RKO (cell line): ENCODE measurements at places on chromosomes 2 and 18.
A peak's percentile ranks its signal among the peaks of the same experiment; 100 is the strongest.

DNA sequence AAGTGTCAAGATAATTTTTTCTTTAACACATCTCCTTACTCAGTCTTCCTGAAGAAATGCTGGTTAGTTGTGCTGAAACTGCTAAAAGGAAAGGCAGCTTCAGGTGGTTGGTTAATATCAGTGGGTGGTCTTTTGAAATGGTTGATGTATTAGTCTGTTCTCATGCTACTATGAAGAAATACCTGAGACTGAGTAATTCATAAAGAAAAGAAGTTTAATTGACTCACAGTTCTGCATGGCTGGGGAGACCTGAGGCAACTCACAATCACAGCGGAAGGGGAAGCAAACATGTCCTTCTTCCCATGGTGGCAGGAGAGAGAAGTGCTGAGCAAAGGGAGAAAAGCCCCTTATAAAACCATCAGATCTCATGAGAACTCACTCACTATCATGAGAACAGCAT, 125.9 kb upstream of the CYRIA start:
- no peak for DNase-seq

- no peak for DNase-seq
Measured at GRCh38 chr2:102120701-102121159, 21.8 kb upstream of the IL1R1 start.

GRCh38 chr2:204892506-204893255, 347.4 kb downstream of the PARD3B start:
- peak; percentile 24 for DNase-seq

- no peak for DNase-seq
Measured at GRCh38 chr2:211854832-211855231, 683.8 kb downstream of the ERBB4 start.

GRCh38 chr2:128439031-128439790, 120.5 kb upstream of the HS6ST1 start:
- DNase-seq = no peak

GRCh38 chr2:202491514-202491913, 115.4 kb downstream of the BMPR2 start:
- no peak for DNase-seq

DNA sequence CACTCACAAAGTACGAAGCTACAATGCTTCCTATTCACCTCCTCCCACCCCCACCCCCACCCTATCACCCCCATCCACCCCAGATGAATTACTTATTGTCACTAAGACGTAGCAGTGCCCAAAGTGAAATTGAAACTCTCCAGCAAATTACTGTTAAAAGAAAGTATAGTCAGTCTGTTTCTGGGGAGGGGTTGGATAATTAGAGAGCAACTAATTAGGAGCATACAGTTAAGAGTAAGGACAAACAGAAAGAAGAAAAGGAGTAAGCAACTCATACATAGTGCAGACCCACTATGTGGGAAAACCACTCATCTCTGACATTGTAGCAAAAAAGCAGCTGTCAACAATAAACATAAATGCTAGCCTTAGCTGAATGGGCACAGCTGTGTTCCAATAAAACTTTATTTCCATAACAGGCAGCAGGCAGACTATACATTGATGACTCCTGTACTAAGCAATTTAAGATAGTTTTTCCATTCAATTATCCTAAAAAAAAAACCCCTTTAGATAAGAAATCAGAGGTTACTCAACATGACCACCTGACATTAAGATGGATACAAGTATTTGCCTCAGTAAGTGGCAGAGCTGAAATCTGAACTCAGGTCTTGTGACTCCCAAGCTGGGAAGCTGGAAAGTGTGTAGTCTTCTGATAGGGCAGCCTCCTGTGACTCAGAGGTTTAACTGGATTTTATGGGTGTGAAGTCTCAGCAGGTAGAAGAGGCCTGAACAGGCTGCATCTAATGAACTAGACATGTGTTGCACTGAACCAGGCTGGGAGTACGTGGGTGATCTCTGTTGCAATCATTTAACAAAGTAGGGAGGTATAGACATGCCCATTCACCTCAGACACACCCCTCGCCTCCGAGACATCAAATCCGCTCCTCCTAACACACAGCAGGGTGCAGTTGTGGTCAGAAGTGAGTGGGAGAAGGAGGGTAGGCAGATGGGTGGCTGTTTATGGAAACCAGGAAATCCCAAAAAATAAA, 171.8 kb upstream of the KLF7 start:
- DNase-seq = peak; percentile 53

- no peak for DNase-seq
Measured at GRCh38 chr2:60438653-60439052, 114.8 kb downstream of the BCL11A start.

DNA sequence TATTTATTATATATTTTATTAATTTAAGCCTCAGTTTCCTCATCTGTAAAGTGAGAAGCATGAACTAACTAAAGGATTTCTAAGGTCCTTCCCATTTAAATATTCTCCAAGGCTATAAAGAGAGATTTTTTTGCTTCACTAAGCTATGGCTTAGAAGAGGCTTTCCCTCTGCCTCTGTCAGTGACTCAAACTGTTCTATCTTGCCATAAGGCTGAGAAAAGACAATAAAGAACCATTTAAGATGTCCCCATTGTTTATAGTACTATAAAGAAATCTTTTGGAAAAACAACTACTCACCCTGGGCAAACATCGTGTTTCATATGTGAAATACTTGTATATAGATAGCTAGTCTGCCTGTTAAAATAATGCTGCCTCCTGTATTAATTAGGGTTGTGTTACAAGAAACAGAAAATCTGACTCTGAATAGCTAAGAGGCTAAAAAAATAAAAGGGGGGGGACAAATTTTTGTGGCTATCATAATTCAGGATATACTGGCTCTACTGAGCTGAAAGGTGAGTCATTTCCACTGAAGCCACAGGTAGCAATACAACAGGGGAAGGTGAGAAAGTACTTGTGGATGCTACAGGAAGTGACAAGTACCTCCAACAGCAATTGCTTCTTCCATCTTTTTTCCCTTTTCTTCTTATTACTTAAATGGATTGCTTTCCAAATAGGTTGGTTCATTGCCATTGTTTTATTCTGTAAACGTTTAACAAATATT, 25.4 kb downstream of the EPHA4 start:
- DNase-seq = no peak

GRCh38 chr2:238726670-238727584, 121.0 kb upstream of the TWIST2 start:
- DNase-seq = no peak

DNA sequence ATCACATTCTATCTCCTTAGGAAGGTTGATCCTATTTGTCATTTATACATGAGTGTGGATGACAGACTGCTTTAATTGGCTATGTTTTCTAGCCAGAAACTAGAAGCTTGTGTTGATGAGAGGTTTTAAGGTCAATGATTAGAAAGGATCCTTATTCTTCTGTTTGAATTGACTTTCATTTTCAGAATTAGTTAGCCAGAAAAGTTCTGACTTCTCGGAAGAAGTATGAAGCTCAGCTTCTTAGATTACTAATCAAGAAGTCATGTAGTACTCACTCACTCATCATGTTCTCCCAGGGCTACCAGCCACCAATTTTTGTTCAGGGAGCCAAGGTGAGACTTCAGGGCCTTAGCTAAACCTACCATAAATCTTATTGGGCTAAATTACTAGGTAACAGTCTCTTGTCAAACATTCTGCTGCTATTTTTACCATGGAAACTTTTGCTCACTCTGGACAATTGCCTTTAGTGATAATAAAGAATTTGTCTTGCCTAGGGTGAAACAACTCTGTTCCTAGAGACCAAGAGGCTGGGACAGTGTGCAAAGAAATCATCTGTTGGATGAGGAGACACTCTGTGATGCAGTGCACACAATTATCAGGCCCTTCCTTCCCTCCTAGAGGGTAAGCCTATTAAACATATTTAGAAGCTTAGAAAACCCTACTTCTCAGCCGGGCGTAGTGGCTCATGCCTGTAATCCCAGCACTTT, 111.6 kb upstream of the DNMT3A start:
- peak; percentile 9 for DNase-seq

DNA sequence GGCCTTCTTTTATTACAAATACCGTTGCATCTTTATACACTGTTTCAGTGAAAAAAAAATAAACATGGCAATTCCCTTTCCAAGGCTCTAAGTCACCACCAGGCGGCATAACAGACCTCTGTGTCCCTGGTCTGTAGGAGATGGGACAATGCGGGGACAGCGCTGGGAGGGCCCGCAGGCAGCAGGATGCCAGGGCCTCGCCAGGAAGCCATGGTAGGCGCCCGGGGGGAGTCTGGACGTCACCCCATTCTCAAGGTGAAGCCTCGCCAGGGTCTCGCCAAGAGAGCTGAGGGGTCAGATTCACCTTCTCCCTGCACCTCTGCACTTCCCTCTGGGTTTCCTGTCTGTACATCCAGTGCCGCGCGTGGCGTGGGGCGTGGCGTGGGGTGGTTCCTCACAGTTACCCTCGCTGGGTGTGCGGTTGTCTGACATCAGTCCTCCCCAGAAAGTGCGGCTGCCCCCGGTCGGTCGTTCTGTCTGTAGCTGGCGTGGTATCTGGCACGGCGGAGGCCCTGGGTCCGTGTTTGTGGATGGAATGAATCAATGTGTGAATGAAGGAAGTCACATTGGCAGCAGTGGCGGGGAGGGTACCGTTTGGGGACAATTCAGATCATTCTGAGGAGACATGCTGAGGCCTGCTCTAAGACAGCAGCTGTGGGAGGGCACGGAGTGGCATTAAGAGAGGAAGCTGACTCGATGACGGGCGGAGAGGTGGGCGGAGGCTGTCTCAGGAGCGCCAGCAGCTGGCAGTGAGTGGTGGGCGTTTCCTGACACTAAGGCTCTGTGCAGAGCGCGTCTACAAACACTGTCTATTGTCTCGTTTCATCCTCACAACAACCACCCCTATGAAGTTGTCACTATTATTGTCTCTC, 46.0 kb downstream of the LRRFIP1 start:
- peak; percentile 79 for DNase-seq

- peak; percentile 87 for DNase-seq
Measured at GRCh38 chr2:105393373-105394055, 5.3 kb downstream of the FHL2 start.

- no peak for DNase-seq
Measured at GRCh38 chr2:219769090-219769910, 141.9 kb downstream of the SLC4A3 start.

DNA sequence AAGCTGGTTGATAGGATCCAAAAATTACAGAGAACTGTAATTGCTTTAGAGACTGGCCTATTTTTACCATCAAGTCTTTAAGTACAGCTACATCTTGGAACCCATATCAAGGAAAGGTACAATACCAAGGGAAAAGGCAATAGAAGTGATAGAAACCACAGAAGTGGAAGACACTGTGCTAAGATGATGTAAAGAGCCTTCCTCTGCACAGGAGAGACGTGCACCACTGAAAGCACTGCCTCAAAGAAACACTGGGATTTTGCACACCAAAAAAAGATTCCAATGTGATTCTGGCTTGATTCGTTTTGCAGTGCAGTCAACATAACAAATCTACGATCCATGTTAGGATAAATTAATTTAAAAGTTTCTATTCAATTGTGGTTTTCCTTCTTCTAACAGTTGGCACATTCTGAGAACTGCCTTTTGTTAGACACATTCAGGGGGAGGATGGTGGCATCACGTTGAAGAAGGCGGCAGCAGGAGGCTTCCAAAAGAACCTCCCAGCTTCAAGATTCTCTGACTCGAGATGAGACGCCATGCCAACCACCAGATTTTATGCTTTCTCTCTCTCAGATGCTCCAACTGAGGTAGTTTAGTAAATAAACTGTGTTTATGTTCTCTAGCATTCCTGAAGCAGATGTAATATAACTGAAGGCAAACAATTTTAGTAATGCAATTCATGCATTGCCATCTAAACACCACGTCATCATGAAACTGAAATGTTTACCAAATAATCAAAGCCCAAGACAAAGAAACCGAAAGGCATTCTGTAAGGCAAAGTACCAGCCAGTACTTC, 102.9 kb downstream of the BCL2 start:
- no peak for DNase-seq

DNA sequence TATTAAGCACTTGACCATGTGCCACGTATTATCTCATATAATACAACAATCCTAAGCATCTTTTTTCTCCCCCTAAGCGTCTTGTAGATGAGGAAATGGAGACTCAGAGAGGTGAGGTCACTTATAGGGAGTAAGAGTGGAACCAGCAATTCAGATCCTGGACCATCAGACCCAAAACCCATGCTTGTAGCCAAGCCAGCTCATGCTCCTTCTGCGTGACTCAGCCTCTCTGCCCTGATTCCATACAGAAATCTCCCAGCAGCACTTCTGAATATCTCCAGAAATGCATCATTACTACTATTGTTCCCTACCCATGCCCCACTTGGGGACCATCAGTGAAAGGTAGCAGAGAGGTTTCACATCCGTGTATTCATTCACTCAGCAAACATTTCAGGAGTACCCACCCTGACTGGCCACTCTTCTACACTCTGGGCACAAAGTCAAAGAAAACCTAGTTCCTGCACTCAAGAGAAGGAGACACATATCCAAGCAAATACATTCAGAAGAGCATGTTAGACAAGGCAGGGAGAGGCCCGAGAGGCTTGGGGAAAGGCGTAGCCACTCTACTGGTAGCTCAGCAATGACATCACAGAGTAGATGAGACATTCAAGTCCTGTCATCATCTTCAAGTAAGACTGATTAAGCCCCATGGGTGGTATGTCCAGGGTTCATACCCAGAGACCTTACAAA, 141.9 kb downstream of the MTCL1 start:
- DNase-seq = peak; percentile 29

GRCh38 chr18:13136056-13136903, 82.3 kb upstream of the LDLRAD4 start:
- DNase-seq = peak; percentile 49

DNA sequence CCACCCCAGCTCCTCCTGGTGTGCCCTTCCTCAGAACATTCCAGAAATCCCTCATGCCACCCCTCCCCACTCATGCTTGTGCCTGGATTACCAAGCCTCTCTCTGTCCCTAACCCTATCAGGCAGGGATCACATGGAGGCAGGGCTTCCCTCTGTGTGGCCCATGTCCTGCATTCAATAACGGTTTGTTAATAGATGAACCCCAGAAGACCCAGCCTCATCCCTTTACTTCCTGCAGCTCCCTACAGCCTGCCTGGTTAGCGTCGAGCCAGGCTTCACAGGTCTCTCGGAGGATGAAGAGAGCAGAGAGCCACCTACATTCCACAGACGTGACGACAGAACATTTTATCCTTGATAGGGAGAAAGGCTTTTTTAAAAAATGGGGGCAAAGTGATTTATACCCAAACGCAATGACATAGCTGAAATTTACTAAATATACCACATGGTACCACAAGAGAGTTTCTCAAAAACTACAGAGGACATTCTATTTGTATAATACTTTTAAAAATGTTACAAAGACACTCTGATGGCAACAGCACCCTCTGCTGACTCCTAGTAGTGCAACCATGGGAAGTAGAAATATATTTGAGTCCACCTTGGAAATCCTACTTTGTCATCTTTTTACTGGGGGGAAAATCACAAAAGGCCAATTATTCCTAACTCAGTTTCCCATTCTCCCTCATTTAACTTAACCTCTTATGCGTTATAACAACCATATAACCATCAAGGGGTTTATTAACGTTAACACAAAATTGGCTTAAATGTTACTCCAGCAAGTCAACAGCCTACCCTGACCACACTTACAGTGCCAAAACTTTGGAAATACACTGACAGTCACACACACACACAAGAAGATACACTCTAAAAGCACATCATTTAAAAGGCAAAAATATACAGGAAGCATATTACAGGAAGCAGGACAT, 30.7 kb downstream of the FBXO15 start:
- DNase-seq = peak; percentile 61
